ENCODE measurements at places on chromosomes 5 and 9.

DNA sequence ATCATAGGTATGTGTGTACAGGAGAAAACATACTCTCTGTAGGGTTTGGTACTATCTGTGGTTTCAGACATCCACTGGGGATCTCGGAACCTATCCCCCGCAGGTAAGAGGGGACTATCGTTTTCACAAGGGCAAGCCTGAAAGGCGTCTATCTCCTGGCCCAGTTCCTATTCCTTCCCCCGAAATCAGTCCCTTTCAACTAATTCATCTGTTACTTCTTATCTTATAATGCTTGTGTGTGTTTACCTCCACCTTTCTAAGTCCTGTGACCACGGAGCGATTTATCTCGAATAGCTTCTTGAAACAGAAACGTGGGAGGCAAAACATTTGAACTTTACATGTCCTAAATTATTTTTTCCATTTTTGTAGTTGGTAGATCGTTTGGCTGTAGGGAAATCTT is 11.4 kb downstream of the ABO start:
- DNase-seq = no peak

- no peak for DNase-seq
These were observed 142.3 kb upstream of the FSTL4 start for GRCh38 chr5:133754575-133755169.

DNA sequence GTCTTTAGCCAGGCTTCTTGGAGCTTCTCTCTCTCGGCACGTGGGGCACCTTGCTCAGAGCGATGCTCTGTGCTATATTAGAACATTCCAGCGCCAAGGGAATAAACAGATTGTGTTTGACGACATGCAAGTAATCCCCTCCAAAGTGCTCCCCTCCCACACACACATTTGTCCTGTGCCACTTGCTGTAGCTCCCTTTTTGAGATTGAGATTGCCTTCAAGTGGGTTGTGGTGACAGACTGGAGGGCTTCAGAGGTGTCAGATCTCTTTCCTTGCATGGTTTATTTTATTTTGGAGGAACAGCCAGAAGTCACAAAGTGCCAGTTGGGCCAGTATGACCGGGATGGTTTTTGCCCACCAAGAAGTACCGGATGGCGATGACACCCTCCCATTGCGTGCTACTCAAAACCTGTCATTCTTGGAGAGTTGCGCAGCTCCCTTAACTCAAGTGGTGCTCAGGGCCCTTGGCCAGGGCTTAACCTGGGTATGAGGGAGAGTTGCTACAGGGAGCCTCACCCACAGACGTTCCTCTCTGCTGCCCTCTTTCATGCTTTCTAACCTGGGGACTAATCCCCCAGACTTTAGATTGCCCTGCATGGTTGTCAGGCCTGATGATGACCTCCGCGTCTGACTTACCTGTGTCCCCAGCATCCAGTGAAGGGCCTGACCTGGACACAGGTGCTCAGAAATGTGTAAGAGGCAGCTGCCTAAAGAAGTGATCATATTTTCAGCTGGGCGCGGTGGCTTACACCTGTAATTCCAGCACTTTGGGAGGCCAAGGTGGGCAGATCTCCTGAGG is 18.8 kb upstream of the RPL26L1 start:
- DNase-seq = no peak

- no peak for DNase-seq
These were observed 17.1 kb upstream of the SPATA31E1 start for GRCh38 chr9:87865626-87866025.

DNA sequence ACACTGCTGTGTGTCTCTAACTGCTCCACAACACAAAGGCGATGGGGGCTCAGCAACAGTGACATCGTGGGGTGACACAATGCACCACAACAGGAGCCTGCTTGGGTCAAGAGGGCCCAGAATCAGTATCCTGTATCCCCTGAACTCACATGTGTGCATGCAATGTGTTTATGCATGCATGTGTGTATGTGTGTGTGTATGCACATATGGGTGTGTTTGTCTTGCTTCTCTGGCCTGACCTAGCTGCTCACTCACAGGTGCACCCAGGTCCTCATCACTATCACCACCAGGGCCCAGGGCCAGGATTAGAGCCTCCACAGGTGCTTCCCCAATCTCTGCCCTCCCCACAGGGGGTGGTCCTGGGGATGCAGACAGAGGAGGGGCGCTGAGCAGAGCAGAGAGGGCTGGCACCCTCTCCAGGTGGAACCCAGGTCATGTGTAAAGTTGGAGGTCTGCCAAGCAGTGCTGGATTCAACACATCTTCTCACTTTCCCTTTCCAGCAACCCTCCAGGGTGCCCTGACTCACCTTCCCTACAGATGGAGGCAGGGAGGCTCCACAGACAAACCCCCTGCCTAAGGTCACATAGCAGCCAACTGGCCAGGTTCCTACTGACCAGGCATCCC is 18.1 kb upstream of the ZNF484 start:
- DNase-seq = no peak

Measured in AML-193 (cell line).